Spleen (tissue), 13 donors: ENCODE measurements at places on chromosomes 13 and 19.

DNA sequence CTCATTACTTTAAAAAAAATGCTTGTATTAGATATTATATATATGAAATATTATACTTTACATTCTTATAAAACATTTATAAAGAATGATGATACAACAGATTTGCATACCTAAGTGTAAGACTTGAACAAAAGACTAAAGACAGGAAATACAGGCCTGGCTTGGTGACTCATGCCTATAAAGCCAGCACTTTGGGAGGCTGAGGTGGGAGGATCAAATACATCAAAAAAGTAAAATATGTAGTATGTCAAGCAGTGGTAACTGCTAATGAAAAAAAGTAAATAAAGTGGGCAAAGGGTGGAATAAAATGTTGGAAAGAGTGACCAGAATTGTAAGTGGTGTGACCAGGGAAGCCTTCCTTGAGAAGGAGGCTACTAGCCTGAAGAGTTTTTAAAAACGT lies 133.7 kb downstream of the GGACT start:
- no peak for DNase-seq

DNA sequence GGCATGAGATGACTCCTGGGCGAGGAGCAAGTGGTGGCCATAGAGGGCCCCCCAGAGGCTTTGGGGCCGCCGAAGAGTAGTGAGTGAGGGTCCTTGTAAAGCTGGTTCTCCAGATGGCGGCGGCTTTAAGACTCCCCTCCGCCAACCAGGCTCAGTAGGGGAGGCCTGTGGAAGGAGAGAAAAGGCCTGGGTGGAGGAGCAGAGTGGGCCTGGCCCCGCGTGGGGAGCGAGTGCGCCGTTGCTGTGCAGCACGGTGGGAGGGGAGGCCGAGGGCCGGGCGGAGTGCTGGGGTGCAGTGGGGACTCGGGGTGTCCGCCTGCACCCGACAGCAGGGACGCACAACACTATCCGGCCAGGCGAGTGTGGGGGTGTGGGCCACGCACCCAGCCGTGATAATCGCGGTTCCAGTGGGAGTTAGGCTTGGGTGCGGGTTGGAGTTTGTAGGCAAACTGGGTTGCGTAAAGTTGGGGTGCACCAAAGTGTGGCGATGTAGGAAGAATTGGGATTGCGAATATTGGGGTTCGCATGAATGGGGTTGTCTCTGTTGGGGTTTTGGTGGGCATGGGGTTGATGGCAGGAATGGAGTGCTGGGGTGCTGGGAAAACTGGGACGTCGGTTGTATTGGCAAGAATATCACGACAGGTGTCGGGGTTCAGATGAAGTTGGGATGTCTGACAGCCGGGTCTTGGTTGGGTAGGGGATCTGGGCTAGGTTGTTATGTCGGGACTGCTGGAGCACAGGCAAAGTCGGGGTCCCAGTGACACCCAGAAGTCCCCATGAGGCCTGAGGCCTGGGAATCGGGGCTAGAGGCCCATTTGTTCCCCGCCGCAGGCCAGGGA lies 687 bp upstream of the CIRBP start:
- DNase-seq = peak; percentile 91

DNA sequence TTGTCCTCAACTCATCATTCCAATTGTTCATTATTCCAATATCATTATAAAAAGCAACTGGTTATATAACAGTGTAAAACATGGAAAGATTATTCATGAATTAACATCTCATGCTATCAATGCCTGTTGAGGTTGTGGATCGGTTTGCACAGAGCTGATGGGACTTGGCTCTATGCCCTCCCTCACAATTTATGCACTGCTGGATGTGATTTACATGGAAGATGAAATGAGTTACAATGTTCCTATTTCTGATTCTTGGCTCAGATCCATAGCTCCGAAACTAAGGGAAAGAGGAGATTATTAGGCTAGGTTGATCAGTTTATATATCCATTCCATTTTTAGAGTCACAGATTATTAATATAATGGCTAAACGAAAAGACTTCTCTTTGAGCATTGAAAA lies 38.6 kb downstream of the SCEL start:
- no peak for DNase-seq

- no peak for DNase-seq
These were observed 1584.8 kb downstream of the SLITRK5 start for GRCh38 chr13:89255844-89256406.

DNA sequence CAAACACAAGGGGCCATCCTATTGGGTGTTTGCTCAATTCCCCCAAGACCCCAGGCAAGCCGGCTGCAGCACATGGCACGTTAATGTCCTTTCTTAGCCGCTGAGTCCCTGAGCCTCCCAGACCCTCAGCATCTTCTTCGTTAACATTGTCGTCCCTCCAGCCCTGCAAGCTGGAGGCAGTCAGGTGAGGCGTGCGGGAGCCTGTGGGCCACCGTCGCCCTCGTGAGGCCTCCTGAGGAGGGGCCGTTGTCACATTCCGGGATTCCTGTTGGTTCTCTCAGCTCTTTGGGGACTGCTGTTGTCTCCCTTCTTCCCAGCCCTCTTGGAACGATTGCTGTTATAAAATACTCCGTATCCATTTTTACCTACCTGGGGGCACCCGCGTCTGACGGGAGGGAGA lies 140.6 kb downstream of the KDM4B start:
- DNase-seq = no peak

GRCh38 chr13:74674720-74675119 lies 540.5 kb upstream of the KLF12 start:
- DNase-seq = no peak

DNA sequence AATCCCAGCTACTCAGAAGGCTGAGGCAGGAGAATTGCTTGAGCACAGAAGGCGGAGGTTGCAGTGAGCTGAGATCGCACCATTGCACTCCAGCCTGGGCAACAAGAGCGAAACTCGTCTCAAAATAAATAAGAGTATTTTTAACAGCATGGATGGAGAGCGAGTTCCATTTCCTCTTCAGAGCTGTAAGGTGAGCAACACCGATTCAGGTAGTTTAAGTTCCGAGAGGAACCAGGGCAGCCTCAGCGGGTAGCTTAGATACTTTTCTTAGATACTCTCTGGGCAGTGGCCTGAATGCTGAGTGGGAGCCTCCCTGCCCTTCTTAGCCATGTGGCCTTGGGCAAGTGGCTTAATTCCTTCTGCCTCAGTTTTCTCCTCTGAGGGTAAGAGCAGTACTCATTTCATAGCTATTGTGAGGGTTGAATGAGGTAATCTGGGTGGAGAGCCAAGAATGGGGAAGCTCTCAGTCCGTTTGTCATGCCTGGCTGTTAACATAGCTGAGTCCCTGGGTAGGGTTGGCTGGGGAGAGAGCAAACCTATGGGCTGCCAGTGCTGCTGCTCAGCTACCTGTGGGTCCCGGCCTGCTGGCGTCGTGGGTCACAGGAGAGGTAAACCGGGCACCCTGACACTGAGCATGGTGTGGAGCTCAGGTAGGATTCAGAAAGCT lies 4.1 kb downstream of the ATP11A start:
- DNase-seq = peak; percentile 70

DNA sequence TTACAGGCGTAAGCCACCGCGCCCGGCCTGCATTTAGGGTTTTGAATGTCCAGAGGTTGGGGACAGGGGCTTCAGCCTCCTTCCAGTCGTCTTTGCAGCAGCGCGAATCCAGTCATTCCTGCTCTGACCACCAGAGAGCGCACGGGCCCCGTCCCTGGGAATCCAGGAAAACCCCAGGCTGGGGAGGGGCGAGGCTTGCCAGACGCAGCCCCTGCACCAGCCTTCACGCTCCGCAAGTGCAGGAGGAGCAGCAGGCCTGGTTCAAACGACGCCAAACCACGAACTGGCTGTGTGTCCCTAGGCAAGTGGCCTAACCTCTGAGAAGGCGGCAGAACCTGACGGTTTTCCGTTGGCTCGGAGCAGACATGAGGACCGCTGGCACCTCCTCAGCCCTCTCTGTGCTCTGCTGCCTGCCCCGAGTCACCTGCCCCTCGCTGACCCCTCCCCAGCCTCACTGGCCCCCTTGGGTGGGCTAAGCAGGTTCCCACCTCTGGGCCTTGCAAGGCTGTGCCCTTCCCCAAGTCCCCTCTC lies 2.0 kb upstream of the RNF126 start:
- peak; percentile 92 for DNase-seq

DNA sequence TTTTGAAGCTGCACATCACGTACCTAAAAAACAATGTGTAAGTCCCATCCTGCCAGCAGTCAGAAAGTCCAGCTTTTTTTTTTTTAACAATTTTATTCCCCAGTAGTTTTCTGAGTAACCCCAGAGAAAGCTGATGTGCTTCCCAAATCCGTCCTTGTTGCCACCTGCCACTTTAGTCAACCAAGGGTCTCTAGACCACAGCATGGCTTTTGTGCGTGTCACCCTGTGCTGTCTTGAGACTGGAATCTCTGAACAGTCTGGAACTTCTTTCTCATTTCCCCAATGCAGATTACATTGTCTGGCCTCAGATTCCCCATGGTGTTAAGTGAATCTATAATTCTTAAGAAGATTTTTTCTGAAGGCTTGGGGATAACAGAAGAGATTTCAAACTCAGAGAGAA lies 289.2 kb upstream of the KLF12 start:
- no peak for DNase-seq

DNA sequence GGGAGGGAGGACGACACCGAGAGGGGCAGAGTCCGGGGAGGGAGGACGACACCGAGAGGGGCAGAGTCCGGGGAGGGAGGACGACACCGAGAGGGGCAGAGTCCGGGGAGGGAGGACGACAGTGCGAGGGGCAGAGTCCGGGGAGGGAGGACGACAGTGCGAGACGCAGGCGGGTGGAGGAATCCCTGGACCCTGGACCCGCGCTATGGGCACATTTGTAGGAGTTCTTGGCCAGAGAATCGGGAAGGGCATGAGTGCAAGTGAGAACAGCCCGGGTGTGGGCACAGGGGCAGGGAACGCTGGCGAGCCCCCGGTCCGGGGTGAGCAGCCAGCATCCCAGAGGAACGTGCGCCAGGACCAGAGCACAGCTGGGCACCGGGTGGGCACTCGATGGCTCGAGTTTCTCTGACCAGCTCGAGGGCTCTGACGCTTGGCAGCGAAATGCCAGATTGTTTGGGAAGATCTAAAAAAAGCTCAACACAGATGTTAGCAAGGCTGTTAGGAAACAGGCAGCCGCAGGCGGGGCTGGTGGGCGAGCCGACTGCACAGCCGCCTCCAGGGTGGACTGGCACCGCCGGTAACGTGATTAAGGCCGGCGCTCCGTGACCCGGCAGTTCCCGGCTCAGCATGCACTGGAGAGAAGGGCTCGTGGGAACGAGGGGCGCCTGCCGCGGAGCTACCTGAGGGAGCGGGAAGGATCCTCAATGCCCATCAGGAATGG lies 17.9 kb upstream of the C2CD4C start:
- DNase-seq = no peak

DNA sequence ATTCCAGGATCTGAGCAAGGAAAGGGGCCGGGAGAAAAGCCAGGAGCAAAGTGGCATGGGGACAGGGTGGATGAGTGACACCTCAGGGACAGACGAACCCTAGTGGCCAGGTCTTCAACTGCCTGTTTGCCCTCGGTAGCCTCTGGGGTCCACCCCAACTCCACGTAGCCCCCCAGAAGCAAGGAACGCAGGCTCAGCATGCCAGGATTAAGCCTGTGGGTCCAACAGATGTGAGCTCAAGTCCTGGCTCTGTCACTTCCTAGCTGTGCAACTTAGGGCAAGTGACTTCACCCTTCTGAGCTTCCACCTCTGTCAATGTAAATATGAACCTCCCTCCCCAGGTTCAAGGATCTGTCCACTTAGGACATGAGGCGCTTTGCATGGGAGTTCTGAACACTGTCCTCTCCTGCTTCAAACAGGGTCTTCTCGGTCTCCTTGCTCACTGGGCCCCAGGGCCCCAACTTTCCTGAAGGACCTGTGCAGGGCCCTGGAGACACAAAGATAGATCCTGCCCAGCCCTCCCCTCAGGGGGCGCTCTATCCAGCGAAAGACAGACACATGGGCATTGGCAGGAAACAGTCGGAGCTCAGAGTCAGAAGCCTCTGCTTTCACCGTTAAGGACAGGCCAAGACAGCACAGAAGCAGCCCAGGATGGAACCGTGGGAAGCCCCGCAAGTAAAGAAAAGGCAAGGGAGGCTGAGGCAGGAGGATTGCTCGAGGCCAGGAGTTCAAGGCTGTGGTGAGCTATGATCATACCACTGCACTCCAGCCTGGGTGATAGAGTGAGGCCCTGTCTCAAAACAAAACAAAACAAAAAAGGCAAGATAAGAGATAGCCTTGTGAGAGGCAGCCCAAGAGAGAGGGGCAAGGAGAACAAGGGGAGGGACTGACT lies 13.2 kb downstream of the SYDE1 start:
- DNase-seq = no peak

DNA sequence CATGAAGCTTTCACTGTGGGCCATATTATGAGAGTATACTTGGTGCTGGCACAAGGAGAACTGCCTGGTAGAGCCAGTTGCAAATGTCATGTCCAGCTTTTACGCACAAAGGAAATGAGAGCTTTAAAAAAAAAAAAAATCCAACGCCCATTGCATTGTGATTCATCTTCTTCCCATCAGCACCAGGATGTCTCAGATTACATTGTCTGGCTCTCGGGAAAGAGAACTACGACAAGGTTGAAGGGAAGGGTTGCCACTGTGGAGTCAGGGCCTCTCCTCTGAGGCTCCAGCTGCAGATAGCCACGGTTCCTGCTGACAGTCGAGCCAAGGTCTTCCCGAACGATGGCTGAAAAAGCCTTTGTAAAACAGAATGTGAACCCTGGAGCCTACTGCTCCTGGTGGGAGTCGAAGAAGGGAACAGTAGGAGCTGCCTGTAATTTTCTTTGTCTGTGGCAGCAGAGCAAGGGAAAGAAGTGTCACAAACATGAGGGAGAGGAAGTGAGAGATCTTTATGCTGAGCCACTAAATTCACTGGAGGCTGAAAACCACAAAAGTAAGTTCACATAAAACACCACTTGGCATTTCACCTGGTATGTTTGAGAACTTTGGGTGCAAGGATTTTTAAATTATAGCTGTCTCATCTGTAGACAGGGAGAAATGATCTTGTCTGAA lies 704.7 kb downstream of the DIAPH3 start:
- DNase-seq = peak; percentile 77
